ENCODE measurements at places on chromosomes 3 and 15.

DNA sequence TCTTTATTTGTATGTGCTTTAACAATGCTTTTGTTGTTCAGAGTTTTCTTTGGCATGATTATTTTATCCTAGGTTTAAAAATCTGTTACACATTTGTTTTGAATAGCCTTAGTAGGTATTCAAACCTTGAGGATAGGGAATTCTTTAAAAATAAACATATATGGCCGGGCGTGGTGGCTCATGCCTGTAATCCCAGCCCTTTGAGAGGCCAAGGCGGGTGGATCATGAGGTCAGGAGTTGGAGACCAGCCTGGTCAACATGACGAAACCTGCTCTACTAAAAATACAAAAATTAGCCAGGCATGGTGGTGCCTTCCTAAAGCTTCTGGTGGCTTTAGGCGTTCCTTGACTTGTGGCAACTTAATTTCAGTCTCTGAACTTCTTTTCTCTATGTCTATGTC lies 743.3 kb upstream of the EPHA6 start:
- DNase-seq = no peak

GRCh38 chr3:37811625-37812498 lies 49.8 kb upstream of the CTDSPL start:
- DNase-seq = no peak

GRCh38 chr15:38873158-38873557 lies 308.5 kb upstream of the RASGRP1 start:
- no peak for DNase-seq

GRCh38 chr15:31049682-31050615 lies 51.6 kb downstream of the TRPM1 start:
- DNase-seq = no peak

- no peak for DNase-seq
Observed at GRCh38 chr15:89450076-89451006, 46.0 kb downstream of the RHCG start.

GRCh38 chr3:81938681-81939080 lies 177.2 kb upstream of the GBE1 start:
- DNase-seq = no peak

GRCh38 chr3:46716461-46717441 lies 918 bp downstream of the PRSS50 start:
- DNase-seq = no peak

GRCh38 chr3:147614210-147614609 lies 205.0 kb downstream of the ZIC1 start:
- DNase-seq = no peak

GRCh38 chr3:157606011-157606851 lies 103.0 kb upstream of the VEPH1 start:
- peak; percentile 55 for DNase-seq

GRCh38 chr15:94749811-94750617 lies 518.7 kb downstream of the MCTP2 start:
- no peak for DNase-seq

- no peak for DNase-seq
Observed at GRCh38 chr3:110027446-110028080, 690.2 kb upstream of the DPPA4 start.

GRCh38 chr3:32667072-32667582 lies 17.9 kb upstream of the CNOT10 start:
- no peak for DNase-seq

DNA sequence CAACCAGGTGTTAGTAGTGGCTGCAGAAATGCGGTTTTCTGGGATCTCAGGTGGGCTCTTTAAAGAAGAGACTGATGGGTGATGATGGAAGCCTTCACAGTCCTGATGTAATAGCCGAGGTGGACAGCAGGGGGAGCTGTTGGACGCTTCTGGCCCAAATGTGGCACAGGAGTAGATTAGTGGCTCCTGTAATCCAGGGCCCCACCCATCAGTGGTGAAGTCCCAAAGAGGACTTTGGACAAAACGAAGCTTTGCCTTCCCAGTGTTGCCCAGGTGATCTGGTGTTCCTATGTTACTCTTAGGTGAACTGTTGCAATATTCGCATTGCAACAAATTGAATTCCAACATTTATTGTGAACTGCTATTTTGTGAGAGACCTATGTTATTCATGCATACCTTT lies 31.8 kb upstream of the MYZAP start:
- DNase-seq = peak; percentile 81

DNA sequence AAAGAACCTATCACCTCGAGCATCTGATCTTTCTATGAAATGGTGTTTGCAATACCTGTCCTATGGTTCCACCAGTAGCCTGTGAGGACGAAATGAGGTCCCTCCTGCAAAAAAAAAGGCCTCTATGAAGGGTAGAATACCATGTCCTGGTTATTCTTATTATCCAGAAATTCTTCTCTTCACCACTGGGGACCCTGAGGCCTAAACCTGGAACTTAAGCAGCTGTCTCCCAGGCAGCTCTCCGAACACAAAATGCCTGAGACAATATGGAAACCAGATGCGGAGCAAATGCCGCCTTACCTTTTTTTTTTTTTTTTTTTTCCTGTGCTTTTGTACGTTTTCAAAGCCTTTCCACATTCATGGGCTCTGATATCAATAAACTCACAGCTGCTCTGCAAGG lies 62.1 kb upstream of the WNT5A start:
- DNase-seq = no peak

DNA sequence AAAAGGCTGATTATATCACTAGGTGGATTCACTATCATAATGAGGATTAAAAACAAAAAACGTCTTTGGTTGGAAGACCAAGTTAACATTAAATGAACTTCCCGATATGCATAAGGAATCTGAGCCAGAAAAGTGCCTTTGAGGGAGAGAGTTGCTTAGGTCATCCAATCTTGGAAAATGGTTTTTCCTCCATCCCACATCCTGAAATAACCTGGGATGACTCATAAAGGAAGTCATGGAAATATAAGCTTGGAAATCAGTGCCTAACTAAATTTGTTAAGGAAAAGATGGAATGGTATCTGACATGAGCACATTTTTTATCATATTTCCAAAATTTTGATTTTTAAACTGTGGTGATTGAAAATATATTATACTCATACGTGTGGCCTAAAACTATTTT lies 66.0 kb downstream of the KBTBD8 start:
- DNase-seq = no peak

DNA sequence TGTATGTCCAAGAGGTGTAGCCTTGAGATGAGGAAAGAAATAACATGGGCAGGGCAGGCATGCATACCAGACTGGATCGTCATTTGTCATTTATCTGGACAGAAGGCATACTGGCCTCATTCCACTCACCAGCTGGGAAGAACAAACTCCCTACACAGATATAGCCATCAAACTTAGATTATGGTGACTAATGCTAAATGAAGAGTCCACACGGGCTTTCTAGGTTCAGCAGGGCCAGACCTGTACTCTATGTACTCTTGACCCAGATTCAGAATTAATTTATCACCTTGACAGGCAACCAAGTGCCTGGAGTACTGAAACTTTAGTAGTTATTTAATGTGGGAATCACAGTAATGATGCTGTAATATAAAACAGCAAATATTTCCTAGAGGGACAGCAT lies 164.3 kb upstream of the IL12A start:
- peak; percentile 92 for DNase-seq

- DNase-seq = no peak
Observed at GRCh38 chr15:96801576-96802150, 471.2 kb downstream of the NR2F2 start.

- DNase-seq = no peak
Observed at GRCh38 chr3:185758912-185759311, 65.9 kb downstream of the IGF2BP2 start.

DNA sequence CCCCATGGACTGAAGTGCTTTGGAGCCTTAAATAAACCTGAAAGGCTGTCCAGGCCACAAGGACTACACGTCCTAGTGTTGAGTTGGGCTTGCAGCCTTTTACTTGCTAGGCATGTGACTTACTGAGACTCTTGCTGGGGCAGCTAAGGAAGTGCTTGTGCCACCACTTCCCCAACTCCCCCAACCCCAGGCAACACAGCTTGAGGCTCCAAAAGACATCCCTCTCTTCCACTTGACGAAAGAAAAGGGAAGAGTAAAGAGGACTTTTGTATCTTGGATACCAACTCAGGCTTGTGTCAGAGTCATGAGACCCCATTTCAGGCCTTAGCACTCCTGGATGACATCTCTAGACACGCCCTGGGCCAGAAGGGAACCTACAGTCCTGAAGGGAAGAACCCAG lies 109.8 kb downstream of the XRN1 start:
- DNase-seq = no peak

GRCh38 chr15:99248000-99248715 lies 1.2 kb downstream of the TTC23 start:
- DNase-seq = no peak

- peak; percentile 99 for DNase-seq
Observed at GRCh38 chr3:36993326-36994283, at the start of gene MLH1. TSS of gene MLH1 (plus strand) at chr3:36993518. CDS start at chr3:36993548, 30 bp downstream.

- DNase-seq = no peak
Observed at GRCh38 chr15:70382762-70383458, 285.2 kb upstream of the TLE3 start.

DNA sequence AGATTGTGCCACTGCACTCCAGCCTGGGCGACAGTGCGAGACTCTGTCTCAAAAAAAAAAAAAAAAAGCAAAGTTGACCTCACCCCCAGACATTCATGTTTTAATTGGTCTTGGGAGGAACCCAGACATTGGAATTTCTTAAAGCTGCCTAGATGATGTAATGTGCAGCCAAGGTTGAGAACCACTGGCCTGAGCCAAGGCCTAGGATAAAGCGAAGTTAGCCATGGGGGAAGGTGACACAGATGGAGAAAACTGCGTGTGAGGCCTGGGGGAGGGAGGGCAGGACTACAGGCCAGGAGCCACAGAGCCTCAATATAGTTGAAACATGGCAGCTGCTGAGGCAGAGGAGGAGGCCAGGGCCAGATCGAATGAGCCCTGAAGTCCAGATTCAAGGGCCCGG lies 21.0 kb downstream of the GLB1 start:
- DNase-seq = no peak

- DNase-seq = no peak
Observed at GRCh38 chr15:79339588-79340314, 28.8 kb downstream of the TMED3 start.

GRCh38 chr3:4533489-4534443 lies 40.6 kb downstream of the ITPR1 start:
- DNase-seq = no peak

- DNase-seq = no peak
Observed at GRCh38 chr15:69422336-69422895, 8.3 kb downstream of the KIF23 start.

- no peak for DNase-seq
Observed at GRCh38 chr3:70546679-70547078, 234.2 kb upstream of the MDFIC2 start.

- no peak for DNase-seq
Observed at GRCh38 chr15:74129586-74130154, 716 bp upstream of the ISLR2 start.

DNA sequence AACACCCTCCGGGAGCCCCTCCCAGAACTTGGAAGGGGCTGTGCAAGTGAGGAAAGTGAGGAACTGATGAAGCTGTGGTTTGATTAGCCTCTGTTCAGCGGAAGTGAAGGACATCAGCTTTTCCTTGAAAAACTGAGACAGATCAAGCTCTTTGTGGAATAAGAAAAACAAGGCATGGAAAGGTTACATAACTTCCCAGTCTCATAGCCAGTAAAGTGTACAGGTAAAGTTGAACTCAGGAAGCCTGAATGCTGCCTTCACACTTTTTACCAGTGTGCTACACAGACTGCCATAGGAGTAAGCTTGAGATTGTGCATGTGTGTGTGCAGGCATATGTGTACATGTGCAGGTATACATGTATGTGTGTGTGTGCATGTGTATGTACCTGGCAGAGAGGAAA lies 293.2 kb downstream of the FGF12 start:
- DNase-seq = no peak

GRCh38 chr3:101849714-101850245 lies 466 bp downstream of the NFKBIZ start:
- no peak for DNase-seq

DNA sequence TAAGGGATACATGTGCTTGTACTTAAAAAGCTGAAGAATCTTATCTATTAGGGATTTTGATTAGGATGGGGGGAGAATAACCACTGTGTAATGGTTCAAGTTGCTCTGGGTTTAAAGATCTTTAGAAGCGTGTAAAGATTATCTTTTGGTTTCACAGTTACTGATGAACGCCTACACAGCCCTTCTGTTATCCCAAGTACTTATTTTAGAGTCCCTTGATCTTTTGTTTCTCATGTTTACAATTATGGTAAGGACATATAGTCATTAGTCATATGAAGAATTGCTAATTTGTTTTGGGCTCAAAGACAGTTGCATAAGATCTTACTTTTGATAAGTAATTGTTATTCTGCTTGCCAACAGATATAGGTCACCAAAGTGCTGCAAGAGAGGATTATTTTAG lies 160.1 kb downstream of the PLCL2 start:
- DNase-seq = no peak

GRCh38 chr3:14550651-14551611 lies 10.8 kb upstream of the GRIP2 start:
- DNase-seq = no peak

GRCh38 chr15:65558336-65558735 lies 28.1 kb downstream of the HACD3 start:
- no peak for DNase-seq

GRCh38 chr3:34675383-34676120 lies 877.1 kb downstream of the PDCD6IP start:
- DNase-seq = no peak

DNA sequence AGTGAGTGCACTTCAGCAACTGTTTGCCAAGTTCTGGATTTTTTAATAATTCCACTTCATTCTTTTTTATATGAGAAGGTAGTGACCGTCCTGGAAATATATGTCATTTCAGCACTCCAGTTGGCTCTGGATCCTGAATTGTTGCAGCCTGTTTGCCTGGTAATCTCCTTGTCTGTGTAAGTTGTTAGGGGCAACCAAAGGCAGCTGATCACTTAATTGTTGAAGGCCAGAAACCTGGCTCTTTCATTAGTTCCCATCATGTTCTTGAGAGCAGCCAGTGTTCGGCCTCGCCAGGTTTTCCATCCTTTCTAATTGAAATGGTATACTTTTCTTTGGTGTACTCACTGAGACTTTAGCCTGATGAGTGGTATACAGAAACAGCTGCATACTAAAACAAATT lies 168.6 kb downstream of the SOX2 start:
- no peak for DNase-seq

DNA sequence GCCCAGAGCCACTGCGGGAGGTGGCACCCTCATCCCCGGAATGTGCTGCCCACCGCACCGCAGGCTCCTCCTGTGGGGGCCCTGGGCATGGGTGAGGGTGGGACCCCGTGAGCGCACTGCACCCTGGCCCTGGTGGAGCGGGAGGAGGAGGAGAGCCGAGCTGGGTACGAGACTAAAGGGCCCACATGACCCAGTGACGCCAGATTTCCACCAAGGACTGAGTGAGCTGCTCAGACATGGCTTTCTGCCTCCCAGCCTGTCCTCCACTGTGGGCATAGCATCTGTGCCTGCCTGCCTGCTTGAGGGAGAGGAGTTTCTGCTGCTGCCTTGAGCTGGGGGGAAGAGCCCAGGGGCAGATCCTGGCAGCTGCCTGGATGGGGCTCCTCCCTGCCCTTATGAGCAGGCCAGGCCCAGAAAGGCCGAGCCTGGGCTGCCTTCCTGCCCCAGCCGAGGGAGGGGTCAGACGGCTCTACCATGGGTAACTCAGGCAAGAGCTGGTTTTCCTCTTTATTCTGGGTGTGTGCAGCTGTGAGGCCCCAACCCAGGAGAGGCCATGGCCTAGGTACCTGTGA lies 88.4 kb downstream of the VGLL4 start:
- DNase-seq = no peak

Measured in LoVo (cell line).